GM13977 (cell line): ENCODE measurements at places on chromosomes 6 and 20.

- no peak for DNase-seq
These were observed 471.7 kb downstream of the CDKAL1 start for GRCh38 chr6:21005816-21006570.

DNA sequence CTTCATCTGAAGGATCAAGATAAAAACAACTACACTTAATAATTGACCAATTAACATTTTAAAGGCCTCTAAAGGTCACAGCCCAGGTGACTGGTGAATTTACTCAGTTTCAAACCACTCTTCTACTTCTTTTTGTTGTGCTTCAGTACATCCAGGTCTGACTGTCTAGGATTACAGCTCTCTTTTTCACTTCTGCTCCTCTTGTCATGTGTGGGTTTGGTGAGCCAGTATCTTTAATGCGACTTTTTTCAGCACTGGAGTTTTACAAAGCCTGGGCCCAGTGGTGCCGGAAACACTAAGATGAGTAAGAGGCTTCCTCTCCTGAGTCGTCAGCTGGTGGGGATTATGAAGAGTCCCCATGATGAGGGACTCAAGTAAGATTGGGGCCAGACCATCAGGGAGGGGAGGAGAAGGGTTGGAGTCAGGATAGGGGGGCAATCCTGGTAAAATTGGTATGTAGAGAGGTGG is 27.0 kb downstream of the HECA start:
- DNase-seq: peak; percentile 88

DNA sequence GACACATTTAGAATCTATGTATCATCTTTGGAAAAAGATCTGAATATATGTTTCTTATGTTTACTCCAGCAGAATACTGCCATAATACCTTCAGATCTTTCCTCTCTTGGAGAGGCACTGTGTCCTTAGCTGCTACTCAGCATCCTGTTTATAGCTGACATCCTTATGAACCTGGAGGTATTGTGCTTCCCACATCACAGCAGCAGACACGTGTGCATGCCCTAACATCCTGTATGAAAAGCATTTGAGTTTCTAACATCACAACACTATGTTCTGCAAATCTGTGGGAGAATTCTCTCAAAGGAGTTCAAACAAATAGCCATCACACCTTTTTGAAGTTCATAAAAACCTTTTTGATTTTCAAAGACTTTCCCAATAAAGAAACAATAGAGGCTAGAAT is 216.0 kb downstream of the GJA1 start:
- no peak for DNase-seq

DNA sequence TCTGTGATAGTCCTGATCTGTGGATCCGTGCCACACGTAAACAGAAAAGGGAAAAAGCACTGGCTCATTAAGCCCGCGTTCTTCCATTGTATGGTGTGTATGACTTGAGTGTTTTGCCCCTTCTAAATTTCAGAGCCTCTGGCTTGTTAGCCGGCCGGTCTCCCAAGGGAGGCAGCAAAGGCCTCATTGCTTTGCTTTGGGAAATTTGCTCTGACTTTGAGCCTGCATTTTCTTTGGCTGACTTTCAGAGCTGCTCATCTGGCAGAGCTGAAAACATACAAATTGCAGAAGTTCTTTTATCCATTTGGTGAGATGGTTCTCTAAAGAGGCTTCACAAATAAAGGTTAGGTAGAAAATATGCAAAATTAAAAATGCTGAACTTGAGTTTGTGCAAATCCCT is 123.0 kb downstream of the UTRN start:
- DNase-seq: no peak

GRCh38 chr6:1283501-1283900 is 28.4 kb upstream of the FOXQ1 start:
- no peak for DNase-seq

DNA sequence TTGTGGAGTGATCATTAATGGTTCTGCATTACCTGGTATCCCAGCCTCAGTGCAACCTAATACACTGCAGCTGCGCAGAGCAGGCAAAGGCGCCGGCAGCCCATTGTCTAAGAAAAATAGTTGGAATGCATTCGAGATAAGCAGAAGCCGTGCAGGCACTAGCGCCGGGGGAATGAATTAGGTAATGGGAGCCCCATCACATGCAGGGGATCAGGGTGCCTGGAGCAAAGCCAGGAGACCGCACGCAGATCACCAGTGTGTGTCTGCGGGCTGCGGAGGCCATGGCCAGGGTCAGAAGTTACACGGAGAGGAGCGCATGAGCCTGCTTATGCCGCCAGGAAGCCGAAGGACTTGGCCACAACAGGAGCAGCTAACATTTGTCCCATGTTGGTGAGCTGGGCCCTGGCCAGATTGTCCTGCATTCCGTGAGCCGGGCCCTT is 156.8 kb downstream of the DLL1 start:
- no peak for DNase-seq

- DNase-seq: no peak
These were observed 54.7 kb downstream of the MOCS1 start for GRCh38 chr6:39879535-39879934.

DNA sequence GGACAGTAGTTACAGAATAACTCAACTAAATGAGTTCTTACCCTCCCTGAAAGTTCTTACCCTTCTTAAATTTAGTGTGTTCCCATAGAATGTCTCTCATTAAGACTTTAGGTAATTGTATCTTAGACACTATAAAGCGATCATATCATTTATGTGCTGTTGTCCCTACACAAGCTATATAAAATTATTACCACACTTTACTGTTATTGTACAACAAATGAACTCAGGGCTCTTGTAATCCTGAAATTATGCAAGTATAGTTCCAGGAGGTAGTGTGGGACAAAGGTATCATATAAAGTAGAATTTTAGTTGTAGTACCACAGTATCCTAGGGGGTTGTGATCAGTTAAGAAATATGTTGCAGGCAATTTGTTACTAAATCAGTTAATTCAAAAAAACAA is 167.4 kb upstream of the CARMIL1 start:
- DNase-seq: no peak

GRCh38 chr20:22652681-22653588 is 68.6 kb upstream of the FOXA2 start:
- no peak for DNase-seq

DNA sequence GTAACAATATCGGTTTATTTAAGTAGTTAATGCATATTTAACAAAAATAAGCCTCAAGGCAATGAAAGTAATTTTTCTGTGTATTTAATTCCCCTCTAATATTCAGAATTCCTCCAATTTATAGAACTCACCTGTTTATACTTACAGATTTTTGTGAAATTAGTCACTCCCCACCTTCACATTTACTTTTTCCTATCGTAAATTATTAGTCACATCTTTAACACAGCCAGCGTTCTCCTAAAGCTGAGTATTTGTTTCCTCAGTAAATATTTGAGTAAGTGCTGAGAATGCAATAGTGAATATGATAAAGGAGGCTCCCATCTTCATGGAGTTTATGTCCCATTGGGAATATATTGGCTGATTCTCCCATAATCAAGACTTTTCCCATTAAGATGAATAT is 88.0 kb downstream of the SYCP2 start:
- DNase-seq: no peak

DNA sequence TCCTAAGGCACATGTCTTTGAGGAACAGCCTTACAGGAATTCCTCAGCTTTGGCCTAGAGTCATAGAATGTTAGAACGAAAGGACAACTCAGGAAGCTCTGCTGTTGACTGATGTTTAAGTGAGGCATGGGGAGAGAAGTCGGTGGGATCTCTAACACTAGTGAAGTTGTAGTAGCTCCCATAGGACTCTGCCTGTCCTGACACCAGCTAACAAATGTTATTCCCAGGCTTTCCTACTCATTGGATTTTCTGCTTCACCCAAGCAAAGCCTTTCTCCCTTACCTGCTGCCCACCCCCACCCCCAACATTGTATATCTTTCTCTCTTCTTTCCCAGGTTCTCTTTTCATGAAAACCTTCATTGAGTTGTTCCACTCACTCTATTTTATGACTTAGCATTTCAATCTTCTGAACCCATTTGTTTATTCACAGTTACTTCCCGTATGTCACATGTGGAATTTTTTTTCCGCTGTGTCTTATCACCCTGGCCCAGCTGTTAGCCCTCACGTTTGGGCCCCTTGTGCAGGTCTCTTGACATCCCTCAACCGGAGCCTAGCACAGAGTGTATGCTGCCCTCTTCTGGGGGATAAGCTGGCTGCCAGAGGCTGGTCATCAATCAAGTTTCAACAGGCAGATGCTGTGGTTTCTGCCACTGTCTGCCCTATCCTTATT is 39.2 kb upstream of the RNF8 start:
- DNase-seq: peak; percentile 37

GRCh38 chr6:45420909-45421708 is 43.4 kb upstream of the SUPT3H start:
- no peak for DNase-seq

DNA sequence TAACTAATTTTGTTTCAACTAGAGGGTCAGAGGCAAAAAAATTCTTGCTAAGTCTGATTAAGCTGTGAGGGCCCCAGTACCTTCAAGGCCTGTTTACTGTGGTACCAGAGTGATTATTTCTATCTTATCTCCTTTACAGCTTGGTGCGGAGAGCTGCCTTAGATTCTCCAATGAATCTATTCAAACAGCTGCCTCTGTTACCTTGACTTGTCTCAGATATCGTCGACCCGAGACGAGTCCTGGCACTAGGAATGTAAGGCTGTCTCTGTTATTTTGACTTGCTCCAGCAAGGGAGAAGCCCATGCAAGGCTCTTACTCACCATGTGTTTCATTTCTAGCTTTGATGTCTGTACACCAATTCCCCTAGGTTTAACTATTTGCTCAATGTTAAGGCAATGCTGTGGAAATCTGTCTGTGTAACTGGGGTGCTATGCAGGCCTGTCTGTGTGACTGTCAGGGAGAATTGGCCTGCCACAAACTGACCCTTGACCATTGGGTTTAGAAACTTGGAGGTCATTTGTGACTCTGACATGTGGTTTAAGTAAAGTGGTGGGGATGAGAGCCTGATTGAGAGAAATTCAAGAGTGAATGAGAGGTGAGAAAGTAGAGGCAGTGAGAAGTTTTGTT is 10.4 kb upstream of the FKBPL start:
- DNase-seq: no peak
